Stimulated activated CD8-positive, alpha-beta memory T cell treated with anti-CD3 and anti-CD28 coated beads, Interleukin-7, amount 100 ng/mL, for 48 hours (primary cell): ENCODE measurements at places on chromosomes 12 and 14.

DNA sequence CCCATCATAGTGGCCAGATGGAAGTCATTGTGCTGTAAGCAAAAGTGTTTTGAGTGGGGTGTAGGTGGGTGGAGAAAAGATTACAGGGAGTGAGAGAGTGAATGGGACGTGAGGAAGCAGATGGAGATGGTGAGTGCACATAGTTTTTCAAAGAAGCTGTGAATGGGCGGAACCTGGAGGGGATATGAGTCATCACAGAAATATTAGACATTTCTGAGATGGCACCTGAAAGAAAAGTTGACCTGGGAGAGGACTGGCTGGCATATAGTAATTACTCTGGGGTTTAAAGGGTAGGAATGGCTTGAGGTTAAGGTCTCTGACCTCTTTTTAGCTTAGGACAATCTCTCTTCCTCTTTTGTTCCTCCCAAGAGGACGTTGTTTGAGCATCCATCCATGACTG is 50.5 kb downstream of the ANO4 start:
- no peak for DNase-seq

DNA sequence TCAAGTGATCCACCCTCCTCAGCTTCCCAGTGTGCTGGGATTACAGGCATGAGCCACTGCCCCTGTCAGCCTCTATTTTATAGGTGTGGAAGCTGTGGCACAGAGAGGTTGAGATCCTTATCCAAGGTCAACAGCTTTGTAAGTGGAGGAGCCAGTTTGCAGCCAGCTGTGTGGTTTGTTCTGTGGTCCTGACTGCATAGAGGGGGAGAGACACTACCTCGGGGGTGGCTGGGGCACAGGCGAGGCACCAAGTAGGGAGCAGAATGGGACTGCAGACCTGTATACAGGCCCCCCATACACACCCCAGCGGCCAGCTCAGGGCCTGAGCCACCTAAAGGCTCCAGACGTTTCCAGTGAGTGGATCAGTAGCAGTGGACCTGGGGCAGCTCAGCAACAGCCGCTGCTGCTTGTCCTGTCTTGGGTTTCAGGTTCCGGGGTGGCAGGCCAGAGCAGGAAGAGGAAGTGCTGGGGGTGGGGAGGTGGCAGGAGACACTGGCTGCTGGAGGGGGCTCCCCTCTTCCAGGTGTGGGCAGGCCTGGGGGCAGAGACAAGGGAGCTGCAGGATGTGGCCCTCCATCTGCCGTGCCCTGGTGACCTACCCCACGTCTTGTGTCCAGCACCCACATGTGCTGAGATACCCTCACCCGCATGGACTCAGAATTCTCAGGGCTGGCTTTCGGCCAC is 11.0 kb downstream of the ORAI1 start:
- no peak for DNase-seq

GRCh38 chr12:24496755-24497154 is 452.1 kb downstream of the BCAT1 start:
- no peak for DNase-seq

DNA sequence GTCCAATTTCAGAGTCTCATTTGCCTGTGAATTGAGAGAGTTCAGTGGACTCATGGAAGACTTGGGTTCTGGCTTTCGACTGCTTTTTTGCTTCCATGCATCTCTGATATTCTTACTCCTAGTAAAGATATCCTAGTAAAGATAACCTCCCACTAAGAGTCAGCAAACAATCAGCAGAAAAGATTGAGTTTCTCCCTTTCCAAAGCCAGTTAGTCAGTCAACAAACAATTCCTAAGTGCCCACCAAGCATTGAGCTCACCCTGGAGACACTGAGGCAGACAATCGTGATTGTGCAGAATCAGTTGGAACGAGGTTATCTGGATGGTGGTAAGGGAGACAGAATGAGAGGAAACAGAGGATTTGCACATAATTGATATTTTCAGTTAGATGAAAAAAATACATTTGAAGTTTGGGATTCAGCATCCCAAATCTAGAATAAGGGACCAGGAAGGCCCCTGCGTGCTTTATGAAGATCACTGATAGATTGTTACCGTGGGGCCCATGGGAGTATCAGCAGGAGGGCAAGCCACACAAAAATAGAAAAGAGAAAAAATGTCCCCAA is 99.7 kb upstream of the SLC38A2 start:
- DNase-seq: no peak

DNA sequence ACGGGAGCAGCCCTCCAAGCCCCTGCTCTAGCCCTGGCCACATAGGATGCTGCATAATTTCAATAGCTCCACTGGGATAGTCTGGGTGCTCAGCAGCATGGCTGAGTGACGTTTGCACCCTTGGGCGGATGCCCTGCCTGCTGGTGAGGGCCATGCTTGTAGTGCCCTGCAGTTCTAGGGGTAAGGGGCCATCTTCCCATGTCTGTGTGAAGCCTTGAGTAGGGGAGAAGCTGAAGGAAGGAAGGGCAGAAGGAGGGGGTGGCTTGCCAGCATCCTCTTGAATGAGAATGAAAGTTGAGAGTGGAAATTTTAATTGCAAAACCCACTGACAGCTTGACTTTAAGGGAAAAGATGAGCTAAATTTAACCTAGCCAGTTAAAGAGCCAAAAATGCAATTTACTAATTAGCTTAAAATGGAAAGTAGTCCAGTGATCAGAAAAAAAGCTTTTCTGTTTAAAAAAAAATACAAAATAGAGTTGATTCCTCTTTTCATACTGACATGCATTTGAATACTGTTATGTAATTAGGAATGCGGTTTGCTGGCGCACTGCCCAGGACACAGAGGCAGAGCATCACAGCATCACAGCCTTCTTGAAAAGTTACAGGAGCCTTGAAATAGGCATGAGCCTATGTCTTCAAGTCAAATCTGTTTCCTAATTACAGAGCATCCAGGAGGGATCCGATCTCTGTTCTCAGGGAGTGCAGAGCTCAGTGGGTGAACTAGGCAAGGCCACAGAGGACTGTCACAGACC is 18.5 kb upstream of the EML1 start:
- no peak for DNase-seq

- no peak for DNase-seq
Observed at GRCh38 chr14:105049753-105050550, 15.3 kb downstream of the GPR132 start.

DNA sequence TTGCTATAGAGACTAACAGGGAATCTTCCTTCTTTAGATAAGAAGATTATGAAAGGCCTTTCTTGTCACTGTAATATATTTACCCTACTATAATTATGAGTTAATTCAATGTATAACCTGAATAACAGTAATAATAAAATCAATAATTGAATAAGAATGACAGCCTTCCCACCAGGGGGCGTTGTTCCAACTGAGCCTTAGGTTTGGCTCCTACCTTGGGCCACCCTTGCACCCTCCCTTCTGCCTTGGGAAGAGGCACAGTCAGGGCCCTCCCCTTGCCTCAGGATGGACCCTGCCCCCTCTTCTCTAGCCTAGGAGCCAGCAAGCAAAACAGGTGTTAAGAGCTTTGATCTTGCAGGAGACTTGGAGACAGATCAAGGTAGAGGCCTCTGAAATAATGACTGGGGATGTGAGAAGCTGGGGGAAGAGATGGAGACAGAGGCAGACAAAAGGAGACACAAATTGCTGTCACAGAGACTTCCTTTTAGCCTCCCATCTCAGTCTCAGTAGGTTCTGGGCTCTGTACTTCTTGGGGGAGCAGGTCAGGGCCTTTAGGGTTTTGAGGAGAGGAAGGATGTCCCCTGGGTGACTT is 40.1 kb upstream of the CISTR start:
- peak; percentile 1 for DNase-seq

- no peak for DNase-seq
Observed at GRCh38 chr14:37093364-37093763, 79.0 kb downstream of the SLC25A21 start.

DNA sequence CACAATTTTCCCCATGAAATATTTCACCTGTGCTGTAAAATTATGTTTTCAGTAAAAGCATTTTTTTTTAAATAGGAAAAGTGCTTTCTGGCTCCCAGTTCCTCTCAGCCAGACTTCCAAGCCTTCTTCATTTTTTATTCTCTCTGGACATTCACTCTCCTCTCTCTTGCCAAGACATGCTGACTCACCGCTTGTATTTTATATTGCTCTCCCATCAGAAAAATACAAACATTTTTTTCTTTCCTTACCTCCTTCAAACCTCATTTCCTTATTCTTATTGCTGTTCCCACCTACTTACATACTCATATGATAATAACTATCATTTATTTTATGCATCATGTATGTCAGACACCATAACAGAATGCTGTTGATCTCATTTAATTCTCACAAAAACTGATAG is 37.7 kb upstream of the ZNF641 start:
- DNase-seq: no peak

DNA sequence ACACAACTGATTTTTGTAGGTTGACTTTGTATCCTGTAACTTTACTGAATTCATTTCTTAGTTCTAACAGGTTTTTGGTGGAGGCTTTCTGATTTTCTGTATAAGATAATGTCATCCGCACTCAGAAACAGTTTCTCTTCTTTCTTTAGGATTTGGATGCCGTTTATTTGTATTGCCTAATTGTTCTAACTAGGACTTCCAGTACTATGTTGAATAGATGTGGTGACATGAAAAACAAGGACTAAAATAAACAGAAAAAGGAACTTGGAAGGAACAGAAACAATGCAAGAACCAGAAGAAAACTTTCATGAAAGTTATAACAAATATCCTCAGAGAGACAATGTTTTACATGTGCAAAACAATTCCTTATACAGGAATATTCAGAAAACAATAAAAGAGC is 100.3 kb downstream of the GTF2A1 start:
- DNase-seq: no peak

GRCh38 chr12:34396006-34396860 is 373.9 kb downstream of the ALG10 start:
- no peak for DNase-seq

DNA sequence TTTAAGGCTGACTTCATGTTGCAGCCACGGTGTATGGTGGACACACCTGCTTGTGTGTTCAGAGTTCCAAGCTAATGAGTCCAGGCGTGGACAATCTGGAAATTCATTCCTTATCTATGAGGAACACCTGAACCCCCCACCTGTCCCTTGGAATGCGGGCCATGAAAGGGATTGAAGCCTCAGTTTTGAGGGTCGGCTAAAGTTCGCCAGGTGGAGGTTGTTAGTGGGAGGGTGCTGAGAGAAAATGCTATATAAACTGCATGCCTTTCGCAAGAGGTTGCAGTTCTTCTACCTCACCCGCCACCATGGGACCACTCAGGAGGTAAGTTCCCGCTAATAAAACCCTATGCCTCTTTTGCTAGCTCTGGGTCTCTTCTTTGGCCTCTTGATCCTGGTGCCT is 348.0 kb downstream of the BCL11B start:
- DNase-seq: no peak
